ENCODE measurements at places on chromosomes 5 and 9.

GRCh38 chr5:133950821-133951612 lies 17.4 kb downstream of the C5orf15 start:
- DNase-seq, result no peak

GRCh38 chr9:127143920-127144465 lies 21.6 kb upstream of the ANGPTL2 start:
- DNase-seq, result no peak

- DNase-seq, result no peak
These were observed 405.1 kb upstream of the PTGER4 start for GRCh38 chr5:40274568-40274967.

GRCh38 chr9:103904242-103904641 lies 189.9 kb upstream of the SMC2 start:
- no peak for DNase-seq

GRCh38 chr9:32345243-32345642 lies 39.2 kb upstream of the ACO1 start:
- DNase-seq, result no peak

GRCh38 chr5:74209571-74209970 lies 431.0 kb downstream of the ENC1 start:
- DNase-seq, result no peak

DNA sequence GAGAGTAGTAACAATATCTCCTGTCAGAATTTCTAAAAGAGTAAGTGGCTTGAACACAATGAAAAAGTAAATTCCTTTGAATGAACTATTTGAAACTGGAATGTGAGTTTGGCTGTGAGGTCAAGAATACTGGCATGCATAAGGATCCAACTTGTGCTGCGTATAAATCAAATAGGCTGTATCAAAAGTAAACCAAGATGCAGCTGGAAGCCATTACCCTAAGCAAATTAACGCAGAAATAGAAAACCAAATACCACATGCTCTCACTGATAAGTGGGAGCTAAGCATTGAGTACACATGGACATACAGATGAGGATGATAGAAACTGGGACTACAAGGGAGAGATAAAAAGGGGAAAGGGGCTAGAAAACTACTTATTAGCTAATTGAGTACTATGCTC lies 24.0 kb upstream of the SRFBP1 start:
- no peak for DNase-seq

DNA sequence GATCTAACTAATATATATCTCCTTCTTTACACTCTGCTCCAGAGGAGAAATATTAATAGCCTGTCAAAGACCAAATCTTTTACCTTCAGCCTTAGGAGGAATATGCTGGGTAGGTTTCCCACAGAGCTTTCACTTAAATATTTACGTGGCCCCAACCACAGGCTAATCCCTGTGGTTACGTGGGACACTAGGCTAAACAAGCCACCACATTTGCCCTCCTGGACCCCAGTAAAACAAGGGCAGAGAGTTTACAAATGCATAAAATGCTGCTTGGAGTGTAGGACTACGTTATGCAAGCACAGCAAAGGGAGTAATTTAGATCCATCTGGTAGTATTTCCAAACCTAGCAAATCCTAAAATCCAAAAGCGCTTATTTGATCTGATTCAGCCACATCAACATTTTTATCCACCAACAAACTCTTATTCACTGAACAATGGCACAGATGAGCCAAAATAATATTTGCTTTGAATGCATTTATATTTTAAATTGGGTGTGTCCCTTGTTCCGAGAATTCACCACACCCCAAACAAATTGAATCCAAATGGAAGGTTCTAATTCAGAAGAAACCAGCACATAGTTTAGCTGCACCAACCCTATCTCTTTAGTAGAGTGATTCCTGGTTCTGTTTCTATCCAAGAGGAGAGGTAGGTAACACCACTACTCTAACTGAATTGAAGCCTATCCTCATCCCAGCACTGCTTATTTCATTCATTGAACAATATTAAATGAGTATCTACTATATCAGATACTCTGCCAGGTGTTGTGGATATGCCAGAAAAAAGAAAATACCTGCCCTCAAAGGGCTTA lies 179.0 kb downstream of the TSSK1B start:
- DNase-seq, result no peak

DNA sequence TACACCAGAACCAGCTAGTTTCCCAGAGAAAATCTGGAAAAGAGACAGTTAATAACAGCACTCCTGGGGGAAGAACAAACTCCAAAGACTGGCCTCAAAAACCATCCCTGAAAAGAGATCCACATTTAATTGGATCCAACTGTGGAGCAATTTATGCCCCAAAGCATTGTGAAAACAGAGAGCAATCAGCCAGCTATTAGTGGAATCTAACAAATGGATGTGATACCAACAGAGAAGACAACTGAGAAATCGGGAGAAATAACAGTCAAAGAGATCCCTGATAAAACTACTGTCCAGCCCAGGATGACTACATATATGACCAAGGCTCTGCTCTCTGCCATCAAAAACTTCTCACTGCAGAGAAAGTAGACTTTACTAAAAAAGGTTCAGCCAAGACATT lies 40.5 kb upstream of the TRIO start:
- no peak for DNase-seq

- no peak for DNase-seq
These were observed 99.6 kb downstream of the APBA1 start for GRCh38 chr9:69572611-69573010.

- DNase-seq, result peak; percentile 85
These were observed 473.5 kb downstream of the ACTL7B start for GRCh38 chr9:108382310-108382709.

DNA sequence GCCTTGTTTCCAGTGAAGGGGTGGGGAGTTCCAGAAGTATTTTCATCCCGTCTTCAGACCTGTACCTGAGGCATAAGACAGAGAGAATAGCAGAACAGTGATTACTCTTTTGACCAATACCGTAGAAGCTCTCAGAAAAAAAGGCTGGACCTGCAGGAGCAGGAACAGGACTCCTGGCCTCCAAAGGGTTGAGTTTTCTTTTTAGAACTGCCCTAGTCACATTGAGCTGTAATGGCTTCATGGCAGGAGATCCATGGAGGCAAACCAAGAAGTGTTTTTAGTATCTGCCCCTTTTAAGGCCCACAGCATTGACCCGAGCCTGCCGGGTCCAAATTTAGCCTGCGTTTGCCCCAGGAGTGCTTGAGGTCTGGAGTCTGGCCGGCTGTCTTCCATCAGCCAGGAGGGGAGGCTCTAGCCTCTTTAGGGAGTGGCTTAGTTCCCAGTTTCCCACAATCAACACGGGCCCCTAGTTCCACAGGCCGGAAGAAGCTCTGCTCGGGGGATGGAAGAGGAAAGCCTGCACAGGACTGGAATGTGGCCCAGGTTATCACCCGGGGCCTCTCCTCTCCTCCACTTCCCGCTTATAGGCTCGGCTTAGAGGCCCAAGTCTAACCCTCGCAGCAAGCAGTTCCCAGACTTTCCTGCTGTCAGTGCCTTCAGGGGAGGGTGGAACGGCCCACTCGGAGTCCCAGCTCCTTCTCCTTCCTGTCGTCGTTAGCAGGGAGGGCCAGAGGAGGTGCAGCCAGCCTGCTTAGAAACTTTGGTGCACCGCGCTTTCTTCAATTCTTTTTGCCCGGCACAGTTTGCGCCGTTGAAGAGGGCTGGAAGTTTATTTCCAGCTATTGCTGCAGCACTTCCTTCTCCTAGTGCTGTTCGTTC lies 80.7 kb downstream of the C9orf152 start:
- DNase-seq, result no peak

DNA sequence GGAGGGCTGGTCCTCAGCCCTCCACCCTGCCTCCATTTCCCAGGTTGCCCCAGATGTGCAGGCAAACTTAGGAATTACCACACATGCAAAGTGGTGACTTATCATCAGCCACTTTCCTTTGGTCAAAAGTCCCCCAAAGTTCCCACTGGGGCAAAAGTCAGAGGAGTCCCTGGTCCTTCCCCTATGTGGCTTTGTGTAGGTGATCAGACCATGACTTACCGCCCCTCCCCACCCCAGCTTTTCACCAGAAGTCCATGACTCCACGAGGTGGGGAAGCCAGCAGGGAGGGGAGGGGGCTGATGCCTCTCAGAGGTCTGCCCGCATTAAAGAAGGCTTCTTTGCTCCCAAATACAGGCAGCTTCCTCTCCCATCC lies 5.8 kb downstream of the TRAF1 start:
- no peak for DNase-seq

DNA sequence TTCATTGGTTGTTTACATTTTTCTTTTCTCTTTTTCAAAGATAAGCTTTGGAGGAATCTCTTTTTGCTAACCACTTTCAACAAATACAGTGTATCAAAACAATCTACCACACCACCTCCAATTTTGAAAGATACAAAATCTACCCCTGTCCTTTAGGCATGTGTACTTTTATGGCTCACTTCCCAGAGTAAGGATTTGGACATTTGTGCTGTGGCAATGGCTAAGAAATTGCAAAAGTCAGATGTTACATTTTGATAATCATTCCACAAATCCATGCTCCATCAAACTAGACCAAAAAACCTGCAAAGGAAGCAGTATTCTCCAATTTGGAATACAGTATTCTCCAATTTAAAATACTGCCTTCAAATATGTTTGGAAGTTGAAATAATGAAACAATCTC lies 204.9 kb downstream of the MCTP1 start:
- no peak for DNase-seq

DNA sequence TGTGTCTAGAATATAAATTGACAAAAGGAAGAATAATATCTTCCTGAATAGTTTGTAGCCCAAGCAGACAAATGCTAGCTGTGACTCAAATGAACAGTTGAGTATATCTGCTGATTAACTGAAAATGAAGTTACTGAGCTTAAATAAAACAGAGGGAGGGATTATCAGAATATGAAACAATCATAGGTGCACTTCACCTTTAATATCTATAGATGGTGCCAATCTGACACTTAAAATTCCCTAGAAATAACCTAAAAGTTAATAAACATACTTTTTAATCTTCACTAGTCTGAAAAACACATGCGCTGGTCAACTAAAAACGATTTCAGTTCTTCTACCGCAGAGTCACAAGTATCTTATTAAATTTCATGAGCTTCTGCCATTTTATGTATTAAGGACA lies 280.8 kb upstream of the RASA1 start:
- no peak for DNase-seq

DNA sequence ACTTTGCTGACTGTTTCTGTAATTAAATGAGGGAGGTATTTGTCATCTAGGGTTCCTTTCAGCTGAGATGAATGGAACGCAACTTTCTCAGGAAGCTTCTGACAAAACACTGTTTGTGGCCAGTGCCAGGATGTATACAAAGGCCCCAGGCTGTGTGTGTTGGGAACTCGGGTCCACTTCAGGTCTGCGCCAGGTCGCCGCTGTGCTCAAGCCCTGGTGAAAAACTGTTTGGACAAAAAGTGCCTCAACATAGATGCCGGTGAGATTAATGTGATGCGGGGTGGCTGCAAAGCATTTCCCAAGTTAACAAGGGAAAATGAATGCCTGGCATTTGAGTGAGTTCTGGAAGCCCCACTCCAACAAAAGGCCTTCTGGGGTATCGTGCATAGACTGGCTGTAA lies 156.4 kb downstream of the GABBR2 start:
- DNase-seq, result peak; percentile 68

GRCh38 chr9:21904776-21905175 lies 89.4 kb downstream of the CDKN2A start:
- DNase-seq, result no peak

DNA sequence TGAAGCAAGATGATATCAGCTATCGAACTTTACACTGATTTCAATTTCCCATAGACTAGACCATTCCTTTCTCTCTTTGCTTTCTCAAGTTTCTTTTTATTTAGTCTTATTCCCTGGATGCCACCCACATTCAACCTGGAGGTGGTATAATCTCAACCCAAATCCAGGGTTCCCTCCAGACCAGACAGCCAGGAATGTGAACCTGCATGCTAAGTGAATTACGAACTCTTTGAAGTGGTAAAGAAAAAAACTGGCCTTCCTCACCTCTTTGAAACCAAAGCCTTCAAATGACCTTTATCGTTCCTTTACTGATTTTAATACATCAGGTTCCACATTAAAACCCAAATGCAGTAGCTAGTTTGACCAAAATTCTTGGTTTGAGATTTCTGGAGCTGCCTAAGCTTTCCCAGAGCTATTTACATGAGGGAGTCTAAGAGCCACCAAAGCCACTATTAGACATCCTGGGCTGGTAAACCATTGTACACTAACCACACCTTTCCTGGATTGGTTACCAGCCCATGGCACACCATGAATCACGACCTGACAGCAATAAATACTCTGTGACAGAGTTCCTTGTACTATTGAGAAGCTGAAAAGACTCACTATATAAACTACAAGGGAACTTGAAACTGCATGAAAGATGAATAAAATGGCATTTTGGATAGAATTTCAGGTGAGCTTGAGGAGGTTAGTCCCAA lies 323.7 kb downstream of the ADAMTS6 start:
- DNase-seq, result no peak

DNA sequence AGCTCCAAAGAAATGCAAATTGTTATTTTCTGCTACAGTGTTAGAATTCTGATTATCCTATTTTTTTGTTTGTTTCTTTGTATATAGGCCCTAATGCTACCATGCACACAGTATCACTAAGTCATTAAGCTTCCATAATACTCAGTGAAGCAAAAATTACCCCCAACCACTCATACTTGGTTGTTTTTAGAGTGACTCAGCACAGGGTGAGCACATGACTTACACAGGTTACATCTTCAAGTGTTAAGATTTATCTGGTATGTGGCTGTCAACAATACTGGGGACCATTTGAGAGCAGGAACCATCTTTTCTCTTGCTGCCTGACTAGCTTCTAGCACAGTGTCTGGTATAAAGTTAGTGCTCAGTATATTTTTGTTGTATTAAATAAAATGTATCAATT lies 255.8 kb upstream of the SLC24A2 start:
- no peak for DNase-seq

- DNase-seq, result peak; percentile 23
These were observed 1.6 kb downstream of the TSLP start for GRCh38 chr5:111072949-111073682.

GRCh38 chr5:60232036-60232795 lies 338.7 kb upstream of the PDE4D start:
- no peak for DNase-seq

GRCh38 chr9:88567870-88568269 lies 32.9 kb downstream of the NXNL2 start:
- DNase-seq, result no peak

GRCh38 chr5:84130006-84130580 lies 254.6 kb downstream of the EDIL3 start:
- no peak for DNase-seq

- DNase-seq, result no peak
These were observed 9.5 kb upstream of the PHF19 start for GRCh38 chr9:120886490-120886967.

DNA sequence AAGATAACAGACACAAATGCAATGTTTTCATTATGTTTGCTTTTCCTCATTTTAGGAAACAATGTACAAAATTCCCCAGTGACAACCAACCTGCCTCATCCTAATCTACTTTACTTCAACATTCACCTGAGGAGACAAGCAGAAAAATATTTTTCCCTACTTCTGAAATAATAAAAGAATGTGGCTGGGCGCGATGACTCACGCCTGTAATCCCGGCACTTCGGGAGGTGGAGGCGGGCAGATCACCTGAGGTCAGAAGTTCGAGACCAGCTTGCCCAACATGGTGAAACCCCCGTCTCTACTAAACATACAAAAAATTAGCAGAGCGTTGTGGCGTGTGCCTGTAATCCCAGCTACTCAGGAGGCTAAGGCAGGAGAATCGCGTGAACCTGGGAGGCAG lies 36.9 kb downstream of the MYO10 start:
- no peak for DNase-seq

- DNase-seq, result no peak
These were observed 218.0 kb downstream of the DCP2 start for GRCh38 chr5:113194591-113194990.

- DNase-seq, result no peak
These were observed 143.9 kb downstream of the OR2K2 start for GRCh38 chr9:111186021-111186530.

Measured in brain (organoid and tissue), 16 donors.